Right forelimb (tissue), 1 donor: ENCODE measurements at places on chromosomes 7 and 10.

GRCh38 chr7:1108264-1108920 lies 20.5 kb downstream of the GPER1 start:
- DNase-seq, result no peak

- no peak for DNase-seq
Measured at GRCh38 chr7:5635461-5636445, 145.7 kb downstream of the RNF216 start.

DNA sequence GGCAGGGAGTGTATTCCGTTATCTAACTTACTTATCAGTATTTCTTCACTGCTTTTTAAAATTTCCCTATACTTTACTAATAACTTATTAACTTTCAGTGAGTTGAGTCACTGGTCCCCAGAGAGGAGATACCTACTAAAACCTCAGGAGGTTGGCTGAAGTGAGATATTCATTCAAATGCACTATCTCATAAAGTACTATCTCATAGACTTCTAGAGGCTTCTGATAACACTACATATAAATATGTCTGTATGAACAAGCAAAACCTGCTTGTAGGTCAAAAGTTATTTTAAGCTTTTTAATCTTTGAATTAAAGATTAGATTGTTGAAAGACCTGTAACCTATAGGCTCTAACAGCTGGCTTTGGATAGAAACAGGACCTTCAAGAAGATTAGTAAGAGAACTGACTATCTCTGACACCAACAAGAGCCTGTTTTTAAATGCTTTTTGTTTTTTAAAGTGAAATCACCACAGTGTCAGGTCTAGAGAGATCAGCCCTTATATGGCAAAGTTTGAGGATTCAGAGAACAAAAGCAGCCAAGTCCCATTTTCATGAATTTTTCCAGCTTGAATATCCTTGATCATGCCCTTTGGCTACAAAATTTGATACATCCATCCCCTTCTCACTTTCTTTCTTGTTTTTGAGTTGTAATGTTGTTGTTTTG lies 242.2 kb downstream of the ARL4A start:
- no peak for DNase-seq

DNA sequence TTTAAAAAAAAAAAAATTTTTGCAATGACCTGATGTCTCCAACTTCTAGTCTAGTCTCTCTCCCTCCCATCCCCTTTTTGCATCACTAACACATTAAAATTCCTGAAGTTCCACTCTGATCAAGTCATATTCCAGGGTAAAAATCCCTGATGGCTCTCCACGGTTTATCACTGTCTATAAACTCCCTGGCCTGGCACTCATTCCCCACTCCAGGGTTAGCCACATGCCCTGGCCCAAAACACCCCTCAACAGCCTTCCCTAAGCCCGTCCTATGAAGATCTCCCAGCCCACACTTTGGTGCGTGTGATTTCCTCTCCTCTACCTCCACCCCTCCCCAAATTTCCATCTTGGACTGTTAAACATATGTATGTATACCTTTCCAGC lies 125.4 kb downstream of the JAZF1 start:
- no peak for DNase-seq
